A549 (cell line): ENCODE measurements at places on chromosomes 13 and 19.
A peak's percentile ranks its signal among the peaks of the same experiment; 100 is the strongest.

- DNase-seq: no peak
These were observed 11.9 kb upstream of the SULT2B1 start for GRCh38 chr19:48540110-48540509.

GRCh38 chr19:15291089-15291488 is 41.2 kb downstream of the BRD4 start:
- no peak for DNase-seq

DNA sequence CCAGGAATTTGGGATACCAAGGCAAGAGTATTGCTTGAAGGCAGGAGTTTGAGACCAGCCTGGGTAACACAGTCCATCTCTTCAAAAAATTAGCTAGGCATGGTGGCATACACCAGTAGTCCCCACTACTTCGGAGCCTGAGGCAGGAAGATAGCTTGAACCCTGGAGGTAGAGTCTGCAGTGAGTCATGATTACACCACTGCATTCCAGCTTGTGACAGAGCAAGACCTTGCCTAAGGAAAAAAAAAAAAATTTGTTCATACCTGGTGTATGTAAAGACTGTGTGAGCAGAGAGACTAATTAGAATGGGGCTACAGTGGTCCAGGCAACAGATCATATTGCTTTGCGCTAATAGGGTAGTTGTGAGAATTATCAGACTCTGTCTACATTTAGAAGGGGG is 778.3 kb upstream of the PCDH20 start:
- no peak for DNase-seq

DNA sequence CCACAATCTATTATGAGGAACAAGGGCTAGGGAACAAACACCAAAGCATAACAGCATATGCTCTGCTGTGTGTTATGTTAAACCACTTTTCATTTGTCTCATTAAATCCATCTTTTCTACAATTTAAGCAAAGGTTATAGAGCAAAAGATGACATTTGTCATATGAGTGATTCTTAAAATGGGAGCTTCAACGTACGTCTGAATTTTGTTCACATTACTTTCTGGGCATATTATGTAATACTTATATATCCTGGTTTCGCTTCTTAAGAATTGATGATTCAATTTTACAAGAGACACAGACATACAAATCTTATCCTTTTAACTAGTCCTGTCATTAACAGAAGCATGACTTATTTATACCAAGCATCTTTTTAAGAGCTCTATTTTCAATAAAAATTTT is 3.3 kb upstream of the TPP2 start:
- DNase-seq: no peak

- DNase-seq: no peak
These were observed 11.5 kb downstream of the XPO4 start for GRCh38 chr13:20891034-20891433.

GRCh38 chr13:59531571-59532091 is 632.1 kb downstream of the DIAPH3 start:
- DNase-seq: peak; percentile 11

DNA sequence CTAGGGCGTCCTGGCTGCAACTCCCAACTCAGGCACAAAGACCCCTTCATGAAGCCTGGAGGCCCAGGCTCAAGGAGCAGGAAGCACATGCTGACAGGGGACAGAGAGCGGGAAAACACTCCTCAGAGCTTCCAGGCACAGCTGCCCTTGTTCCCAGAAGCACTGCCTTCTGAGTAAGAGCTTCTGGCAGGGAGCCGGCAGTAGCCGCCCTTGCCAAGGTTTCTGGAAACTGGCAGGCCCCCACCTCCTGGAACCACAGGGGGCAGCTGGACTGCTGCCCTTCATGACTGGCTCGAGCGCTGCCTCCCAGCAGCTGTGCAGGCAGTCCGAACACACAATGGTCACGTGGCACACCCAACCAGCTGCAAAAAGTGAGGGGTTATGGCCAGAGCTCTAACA is 33.6 kb upstream of the EPHX3 start:
- DNase-seq: no peak

- DNase-seq: no peak
These were observed 185.2 kb upstream of the IRS2 start for GRCh38 chr13:109971456-109972090.

DNA sequence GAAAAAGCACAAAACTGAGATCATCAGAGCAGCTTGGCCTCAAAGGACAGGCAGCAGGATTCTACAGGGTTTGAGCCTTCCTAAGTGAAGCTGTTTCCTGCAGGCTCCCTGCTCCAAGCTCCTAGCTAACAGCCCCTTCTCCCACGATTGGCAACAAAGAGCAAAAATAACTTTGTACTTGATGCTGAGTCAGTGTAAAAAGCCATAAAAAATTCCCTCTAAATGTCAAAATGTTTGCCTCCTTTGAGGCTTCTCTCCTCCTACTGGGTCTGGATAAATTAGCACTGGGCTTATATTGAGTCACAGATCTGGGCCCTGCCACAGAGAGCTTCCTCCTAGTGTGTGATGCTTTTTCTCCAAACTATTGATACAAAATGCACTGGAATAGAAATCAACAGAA is 153.3 kb downstream of the TNFRSF19 start:
- no peak for DNase-seq

DNA sequence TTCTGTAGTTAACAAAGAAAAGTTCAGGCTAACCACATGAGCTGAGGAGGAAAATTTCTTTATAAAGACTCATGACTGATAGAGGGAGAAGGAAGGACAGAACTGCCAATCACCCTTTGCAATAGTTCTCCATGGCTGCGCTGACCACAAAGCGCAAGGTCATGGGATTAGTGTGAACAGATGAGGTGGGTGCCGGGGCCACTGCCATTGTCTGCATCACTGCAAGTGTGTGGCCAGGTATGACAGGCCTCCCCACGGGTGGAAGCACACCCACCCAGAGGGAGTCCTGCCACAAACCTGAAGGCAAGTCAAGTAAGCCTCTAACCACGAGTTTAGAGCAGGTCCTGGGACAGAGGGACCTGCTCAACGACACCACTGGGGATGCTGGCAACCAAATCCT is 128.1 kb downstream of the TUBA3C start:
- DNase-seq: no peak

GRCh38 chr19:29499921-29500590 is 25.7 kb upstream of the VSTM2B start:
- DNase-seq: no peak

- DNase-seq: no peak
These were observed 16.3 kb downstream of the CATSPERG start for GRCh38 chr19:38351865-38352395.

DNA sequence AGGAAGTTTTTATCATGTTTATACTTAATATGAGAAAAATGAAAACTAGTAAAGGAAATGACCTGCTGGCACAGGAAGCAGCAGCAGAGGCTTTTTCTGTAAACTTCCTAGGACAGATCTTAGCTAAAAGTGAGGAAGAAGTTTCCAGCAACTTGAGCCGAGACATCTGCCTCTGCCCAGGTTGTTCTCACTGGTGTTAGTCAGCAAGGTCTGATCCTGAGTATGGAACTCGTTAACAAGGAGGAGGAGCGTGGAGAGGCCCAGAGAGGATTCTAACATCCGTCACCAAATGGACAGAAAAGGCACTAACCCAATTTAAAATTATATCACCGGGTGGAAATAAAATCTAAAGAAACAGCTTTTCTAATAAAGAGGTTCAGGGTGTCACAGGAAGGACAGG is 43.6 kb downstream of the PHF11 start:
- no peak for DNase-seq

- DNase-seq: no peak
These were observed 27.2 kb downstream of the COMP start for GRCh38 chr19:18763674-18764590.

GRCh38 chr19:43474986-43475705 is 9.7 kb upstream of the LYPD3 start:
- DNase-seq: peak; percentile 96

- DNase-seq: peak; percentile 38
These were observed 23.1 kb downstream of the TMED1 start for GRCh38 chr19:10812902-10813404.

DNA sequence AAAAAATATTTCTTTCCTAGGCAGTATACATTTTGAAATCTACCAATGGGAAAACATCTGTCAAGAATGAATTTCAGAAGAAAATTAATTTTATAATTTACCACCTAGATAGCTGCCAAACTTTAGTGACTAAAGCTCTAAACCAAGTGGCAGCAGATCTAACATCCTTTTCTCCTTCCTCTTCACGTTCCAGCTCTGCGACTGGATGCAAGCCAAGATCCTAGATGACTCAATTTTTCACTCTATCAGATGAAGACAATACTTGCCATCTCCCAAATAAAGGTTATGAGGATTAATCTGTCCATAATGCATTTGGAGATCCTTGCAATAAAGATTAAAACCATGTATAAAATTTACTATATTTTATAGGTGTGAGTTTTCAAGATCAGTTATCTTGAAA is 66.7 kb upstream of the MIR17HG start:
- no peak for DNase-seq

DNA sequence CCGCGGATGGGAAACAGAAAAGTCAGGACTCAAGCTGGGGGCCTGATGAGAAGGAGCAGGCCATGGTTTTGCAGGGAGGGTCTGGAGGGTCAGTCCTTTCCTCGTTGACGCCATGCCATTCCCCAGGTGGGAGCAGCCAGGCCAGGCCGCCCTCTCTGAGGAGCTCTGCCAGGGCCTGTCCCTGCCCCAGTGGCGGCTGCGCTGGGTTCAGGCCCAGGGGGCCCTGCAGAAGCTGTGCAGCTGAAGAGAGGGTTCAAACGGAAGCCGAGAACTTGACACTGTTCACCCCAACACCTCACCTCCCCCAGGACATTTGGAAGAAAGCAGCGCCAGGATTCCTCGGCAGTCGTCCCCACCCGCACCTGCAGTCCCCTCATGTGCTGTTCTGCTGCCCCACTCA is 6.1 kb upstream of the RBM42 start:
- no peak for DNase-seq

DNA sequence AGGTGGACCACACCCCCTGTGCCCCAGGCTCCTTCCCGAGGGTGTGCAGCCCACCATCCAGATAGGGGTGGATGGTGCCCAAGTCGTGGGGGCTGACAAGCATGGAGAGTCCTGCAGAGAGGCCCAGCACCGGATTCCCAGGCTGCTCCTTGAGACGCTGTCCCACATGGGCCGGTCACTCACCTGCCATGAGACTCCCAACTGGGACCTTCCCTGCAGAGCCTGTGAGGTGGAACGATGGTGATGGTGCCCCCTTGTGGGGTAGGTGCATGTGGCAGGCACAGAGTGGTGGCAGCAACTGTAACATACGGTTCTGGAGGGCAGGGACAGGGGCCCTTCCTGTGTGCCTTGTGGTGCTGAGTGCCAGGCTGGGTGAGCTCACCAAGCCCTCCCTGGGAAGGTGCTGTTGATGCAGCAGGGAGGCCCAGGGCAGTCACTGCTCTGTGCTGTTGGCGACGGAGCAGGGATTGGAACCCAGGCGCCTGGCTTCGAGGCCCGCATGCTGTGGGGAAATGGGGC is 33.1 kb downstream of the PPP1R37 start:
- peak; percentile 76 for DNase-seq

- DNase-seq: no peak
These were observed 7.2 kb downstream of the ACP4 start for GRCh38 chr19:50797429-50797780.

DNA sequence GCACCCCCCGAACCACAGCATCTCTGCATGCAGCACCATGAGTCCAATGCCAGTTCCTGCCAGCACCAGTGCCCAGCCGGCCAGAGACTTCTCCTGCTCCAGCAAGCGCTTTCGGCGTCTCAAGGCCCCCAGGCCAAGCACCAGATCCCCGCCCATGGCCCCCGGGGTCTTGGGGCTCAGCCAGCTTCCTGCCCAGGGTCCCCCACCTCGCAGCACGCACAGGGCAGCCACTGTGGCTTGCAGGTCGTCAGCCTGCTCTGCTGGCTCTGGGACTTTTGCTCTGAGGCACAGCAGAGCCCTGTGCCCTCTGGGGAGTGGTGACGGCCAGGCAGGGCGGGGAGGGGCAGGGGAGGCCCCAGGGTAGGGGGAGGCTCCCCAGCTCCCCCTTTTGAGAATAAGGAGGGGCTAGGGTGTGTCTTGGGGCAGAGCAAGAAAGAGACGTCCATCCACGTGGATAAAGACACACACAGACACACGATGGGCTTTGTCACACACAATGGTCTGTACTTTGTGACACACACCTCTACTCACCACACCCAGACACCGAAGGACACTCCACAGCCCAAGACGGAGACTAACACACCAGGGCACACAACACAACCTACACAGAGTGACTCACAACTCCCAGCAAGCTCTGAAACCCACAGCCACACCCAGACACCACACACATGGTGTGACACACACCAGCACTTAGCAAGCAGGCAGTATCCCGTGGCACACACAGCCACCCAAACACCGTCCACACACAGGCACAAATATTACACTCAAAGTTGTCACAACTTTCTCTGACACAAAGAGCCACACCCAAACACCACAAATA is at the start of gene KCNN4:
Gene KCNN4, minus strand, starts transcription at position 268 of the 820 bp plus-strand sequence. Its CDS starts 112 bp downstream, at position 156.
- DNase-seq: peak; percentile 84

GRCh38 chr13:95955255-95955654 is 97.9 kb downstream of the UGGT2 start:
- DNase-seq: no peak

GRCh38 chr19:42048992-42049391 is 21.0 kb downstream of the GRIK5 start:
- no peak for DNase-seq

DNA sequence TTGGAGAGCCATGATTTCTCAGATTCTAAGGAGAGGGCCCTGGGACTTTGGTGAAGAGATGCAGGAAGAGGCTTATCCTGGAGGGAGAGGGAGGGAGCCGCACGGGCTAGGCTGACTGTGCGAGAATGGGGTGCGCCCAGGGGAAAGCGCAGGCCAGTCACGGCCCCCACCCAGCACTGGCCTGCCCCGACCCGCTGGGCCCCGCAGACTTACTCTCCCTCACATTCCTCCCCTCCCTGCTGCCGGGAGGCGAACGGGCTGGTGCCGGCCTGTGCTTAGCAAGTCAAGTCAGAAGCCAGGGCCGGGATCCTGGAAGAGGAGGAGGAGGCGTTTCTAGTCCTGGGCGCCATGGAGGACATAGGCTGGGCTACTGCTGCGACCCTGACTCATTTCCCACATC is 120.0 kb downstream of the CRYL1 start:
- no peak for DNase-seq

- no peak for DNase-seq
These were observed 19.1 kb upstream of the FAM216B start for GRCh38 chr13:42762251-42762650.

GRCh38 chr13:67520886-67521285 is 290.8 kb upstream of the PCDH9 start:
- no peak for DNase-seq

DNA sequence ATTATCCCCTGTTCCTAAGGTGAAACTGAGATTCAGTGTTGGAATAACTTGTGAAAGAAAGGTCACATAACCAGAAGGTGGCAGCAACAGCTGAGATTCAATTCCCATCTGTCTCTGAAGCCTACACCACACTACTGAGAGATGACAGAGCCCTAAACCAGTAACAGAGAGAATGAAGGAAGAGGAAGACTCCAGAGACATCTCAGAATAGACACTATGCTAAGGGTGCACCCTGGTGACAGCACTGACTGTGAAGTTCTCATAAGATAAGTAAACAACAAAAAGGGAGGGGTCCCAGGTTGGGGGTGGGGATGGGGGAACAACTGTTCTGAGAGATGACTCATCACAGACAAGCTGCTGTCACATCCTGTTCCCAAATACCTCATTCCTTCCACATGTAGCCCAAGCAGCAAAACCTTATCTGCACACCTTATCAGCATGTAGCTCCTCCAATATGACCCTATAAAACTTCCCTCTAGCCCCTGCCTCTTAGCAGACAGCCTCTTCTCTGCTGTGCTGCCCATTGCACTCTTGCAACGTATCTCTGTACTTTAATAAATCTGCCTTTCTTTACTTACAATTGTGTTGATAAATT is 46.5 kb downstream of the UTP14C start:
- no peak for DNase-seq
